ENCODE measurements at places on chromosomes 11 and 22.

DNA sequence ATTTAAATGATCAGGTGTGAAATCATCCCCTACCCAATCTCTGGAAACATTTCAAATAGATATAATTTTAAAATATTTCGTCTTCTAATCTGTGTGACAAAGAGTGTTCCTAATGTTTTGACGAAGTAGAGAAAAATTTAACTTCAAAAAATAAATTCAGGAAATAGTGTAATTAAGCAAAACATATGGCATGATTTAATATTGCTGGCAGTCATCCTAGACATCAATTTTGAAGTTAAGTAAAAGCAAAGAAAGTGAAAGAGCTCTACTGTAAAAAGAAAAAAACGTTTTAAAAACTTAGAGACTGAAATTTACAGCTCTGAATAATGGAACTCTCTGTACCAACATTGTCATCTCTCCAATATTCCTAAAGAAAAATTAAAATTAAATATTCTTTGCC is 1062.3 kb downstream of the LRRC4C start:
- no peak for DNase-seq

- DNase-seq, result no peak
Measured at GRCh38 chr11:93846411-93846810, 4.0 kb downstream of the VSTM5 start.

GRCh38 chr22:42772647-42773046 is 52.0 kb upstream of the A4GALT start:
- DNase-seq, result no peak

DNA sequence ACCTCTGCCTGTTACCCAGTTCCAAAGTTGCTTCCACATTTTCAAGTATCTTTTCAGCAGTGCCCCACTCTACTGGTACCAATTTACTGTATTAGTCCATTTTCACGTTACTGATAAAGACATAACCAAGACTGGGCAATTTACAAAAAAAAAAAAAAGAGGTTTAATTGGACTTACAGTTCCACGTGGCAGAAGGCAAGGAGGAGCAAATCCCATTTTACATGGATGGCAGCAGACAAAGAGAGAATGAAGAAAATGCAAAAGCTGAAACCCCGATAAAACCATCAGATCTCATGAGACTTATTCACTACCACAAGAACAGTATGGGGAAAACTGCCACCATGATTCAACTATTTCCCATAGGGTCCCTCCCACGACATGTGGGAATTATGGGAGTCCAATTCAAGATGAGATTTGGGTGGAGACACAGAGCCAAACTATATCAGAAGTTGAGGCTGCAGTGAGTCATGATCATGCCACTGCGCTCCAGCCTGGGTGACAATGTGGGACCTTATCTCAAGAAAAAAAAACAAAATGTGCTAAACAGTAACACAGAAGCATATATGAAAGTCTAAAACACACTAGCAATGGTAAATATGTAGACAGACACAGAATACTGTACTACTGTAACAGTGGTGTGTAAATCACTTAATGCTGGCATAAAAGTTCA is 190.3 kb upstream of the ZC3H12C start:
- DNase-seq, result no peak

DNA sequence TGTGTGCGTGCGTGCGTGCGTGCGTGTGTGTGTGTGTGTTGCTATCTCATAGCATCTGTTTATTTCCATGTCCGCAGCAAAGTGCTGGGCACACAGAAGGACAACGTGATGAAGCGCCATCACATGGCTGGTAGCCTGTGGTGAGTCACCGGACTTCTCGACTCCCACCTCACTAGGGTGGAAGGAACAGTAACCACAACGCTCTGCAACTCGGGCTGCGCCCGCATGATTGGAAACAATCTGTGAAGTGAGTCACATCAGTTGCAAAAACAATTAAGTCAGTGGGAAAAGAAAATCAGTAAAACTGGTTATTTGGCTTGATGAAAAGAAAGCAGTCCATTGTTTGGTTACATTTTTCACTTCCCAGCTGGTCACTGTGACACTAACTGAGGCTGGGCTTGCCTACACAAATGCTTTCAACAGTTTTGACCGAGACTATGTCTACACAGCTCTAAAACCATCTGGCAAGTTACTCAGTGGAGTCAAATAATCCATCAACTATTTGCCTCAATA is 437.3 kb upstream of the CADM1 start:
- DNase-seq, result no peak

- no peak for DNase-seq
Measured at GRCh38 chr11:26070714-26071380, 261.1 kb upstream of the ANO3 start.

GRCh38 chr11:66335531-66336233 is 552 bp downstream of the RIN1 start:
- no peak for DNase-seq

DNA sequence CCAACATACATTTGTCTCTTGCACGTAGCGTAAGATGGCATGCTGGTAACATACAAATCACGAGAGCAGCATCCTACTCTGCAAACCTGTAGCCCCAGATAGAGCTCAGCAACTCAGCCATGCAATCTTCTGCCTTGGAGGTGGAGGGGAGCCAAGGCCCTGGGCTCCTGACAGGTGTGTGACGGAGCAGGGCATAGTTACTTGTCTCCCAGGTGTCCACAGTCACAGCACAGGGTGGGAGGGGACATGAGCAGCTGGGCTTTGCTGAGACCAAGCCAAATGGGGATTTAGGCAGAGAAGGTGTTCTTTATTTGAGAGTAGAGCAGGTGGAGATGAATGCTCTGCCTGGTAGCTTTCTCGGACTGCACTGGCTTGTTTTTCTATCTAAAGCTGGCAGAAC is 111.7 kb downstream of the TEAD1 start:
- no peak for DNase-seq
